ENCODE measurements at places on chromosomes 2 and 18.

DNA sequence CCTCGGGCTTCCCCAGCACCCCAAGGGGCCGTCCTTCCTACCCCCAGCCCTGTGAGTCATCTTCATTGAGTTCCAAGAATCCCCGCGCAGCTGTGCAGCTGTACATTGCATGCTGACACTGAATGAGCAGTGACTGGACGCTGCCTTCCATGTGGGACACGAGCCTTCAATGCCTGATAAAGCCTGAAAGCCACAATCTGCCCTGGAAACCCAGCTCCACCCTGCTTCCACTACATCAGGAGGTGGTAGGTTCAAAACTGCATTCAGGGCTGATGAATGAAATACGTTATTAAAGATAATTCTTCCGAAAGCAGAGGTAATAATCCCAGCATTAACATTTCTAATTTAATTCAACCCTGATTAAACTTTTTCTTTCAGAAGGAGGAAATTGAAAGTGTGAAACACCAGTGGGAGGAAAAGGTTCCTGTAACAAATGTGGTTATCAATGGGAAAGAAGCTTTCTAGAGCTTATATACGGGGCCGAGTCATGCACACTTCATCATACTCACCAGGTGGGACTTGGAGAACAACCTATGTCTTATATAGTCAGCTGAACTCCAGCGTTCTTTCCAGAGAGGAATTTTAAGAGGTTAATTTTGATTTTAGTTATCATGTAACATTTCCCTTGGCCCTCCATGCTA is 360.1 kb downstream of the LPIN1 start:
- no peak for DNase-seq

GRCh38 chr2:158097481-158097880 is 4.2 kb upstream of the UPP2 start:
- DNase-seq, result no peak

DNA sequence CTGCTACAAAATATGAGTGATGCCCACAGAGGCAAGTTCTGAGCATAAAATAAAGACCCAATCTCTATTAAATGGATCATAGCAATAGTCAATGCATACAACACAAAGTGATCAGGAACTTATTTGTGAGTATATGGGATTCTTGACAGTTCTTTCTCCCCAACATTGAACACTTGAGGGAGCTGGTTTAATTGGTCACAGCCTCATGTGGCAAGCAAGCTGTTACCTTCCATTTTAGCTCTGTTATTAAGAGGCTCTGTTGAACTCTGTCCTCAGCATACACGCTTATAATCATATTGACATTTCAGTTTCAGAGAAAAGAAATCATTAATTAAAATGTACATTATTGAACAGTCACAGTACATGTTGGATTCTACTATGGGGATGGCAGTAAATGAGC is 37.6 kb upstream of the PAX3 start:
- DNase-seq, result no peak

- DNase-seq, result no peak
Measured at GRCh38 chr2:64679673-64680425, 26.1 kb upstream of the SERTAD2 start.

DNA sequence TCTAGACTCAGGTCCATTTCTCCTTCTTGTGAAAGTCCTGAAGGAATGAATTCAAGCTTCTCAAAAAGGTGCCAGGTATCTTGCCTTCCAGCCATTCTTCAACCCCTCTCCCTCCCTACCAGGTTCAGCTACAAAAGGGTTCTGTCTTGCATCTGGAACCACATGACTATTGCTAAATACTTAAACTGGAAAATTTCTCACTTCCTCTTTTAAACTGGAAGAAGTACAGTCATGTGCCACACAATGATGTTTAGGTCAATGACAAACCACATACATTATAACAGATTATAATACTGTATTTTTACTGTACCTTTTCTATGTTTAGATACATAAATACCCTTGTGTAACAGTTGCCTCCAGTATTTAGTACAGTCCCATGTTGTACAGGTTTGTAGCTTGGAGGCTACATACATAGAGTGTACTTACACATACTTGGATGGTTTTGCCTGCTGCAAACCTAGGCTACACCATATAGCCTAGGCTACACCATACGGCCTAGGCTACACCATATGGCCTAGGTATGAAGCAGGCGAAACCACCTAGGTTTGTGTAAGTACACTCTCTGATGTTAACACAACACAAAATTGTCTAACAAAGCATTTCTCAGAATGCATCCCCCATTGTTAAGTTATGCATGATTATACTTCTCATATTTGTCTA is 142.0 kb upstream of the DNMT3A start:
- DNase-seq, result no peak

DNA sequence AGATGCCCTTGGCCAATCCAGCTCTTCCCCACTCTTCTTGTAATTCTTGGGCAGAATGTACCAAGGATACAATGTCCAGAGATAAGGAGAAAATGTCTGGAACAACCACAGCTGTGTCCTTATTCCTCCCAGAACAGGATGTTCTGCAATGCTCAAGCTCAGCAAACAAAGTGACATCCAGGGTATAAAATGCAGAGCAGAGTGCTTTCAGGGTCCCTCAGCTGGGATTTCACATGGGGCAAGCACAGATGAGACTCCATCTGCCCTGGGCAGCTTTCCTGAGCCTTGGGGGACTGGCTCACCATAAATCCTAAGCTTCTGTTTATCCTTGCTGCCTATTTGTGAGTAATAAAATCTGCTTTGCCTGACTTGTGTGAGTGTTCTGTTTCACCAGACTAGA is 127.4 kb downstream of the VAPA start:
- DNase-seq, result no peak

DNA sequence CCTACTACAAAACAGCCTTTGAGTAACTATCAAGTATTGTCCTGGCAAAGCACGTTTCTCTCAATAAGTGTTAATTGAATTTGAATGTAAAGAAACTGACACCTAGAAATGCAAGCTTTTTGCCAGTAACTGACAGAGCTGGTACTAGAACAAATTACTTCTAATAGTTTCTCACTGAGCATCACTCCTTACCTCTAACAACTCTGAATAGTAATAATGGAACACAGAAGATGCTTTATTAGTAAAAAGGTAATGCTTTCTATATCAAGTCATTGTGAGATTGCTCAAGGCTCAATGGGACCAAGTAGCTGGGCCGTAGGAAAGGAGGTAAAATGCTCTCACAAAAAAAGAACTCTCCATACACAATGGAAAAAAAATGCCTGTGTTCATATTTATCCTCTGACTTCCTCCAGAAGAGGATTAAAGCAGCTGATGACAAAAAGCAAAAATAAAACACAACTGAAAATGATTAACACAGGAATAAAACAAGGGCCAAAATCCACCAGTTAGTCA is 11.8 kb downstream of the RASGRP3 start:
- no peak for DNase-seq

GRCh38 chr2:148978706-148979105 is 59.8 kb upstream of the LYPD6B start:
- no peak for DNase-seq

DNA sequence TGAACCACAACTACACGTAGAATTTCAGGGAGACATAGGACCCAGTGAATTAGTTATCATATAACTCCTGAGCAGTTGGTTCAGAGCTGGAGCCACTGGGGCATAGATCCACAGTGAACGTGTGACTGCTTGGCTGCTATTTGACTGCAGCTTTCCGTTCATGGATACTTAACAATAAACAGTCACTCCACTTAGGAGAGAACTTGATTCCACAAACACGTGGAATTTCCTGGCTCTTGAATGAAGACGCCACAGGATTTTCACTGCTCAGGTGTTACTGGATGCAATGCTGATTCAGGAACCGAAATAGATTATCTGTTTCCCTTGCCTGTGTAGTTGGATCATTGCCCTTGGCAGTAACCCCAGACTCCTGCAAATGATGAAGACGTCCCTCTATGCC is 679.1 kb upstream of the ZEB2 start:
- no peak for DNase-seq

DNA sequence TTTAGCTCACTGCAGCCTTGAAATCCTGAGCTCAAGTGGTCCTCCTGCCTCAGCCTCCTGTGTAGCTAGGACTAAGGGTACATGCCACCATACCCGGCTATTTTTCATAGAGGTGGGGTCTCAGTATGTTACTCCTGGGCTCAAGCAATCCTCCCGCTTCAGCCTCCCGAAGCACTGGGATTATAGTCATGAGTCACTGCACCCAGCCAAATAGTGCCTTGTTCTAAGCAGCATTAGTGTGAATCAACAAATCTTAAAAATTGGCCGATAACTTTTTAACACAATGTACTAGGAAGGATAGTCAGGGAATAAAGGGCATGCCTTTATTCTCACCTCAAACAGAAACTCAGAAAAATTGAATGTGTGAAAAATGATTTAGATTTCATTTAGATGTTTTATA is 51.6 kb downstream of the XRCC5 start:
- DNase-seq, result no peak

- DNase-seq, result no peak
Measured at GRCh38 chr18:40930211-40930882, 1024.7 kb upstream of the PIK3C3 start.

- DNase-seq, result no peak
Measured at GRCh38 chr2:118403658-118404451, 315.6 kb downstream of the INSIG2 start.

GRCh38 chr2:129877795-129878775 is 101.4 kb upstream of the RAB6C start:
- DNase-seq, result no peak

DNA sequence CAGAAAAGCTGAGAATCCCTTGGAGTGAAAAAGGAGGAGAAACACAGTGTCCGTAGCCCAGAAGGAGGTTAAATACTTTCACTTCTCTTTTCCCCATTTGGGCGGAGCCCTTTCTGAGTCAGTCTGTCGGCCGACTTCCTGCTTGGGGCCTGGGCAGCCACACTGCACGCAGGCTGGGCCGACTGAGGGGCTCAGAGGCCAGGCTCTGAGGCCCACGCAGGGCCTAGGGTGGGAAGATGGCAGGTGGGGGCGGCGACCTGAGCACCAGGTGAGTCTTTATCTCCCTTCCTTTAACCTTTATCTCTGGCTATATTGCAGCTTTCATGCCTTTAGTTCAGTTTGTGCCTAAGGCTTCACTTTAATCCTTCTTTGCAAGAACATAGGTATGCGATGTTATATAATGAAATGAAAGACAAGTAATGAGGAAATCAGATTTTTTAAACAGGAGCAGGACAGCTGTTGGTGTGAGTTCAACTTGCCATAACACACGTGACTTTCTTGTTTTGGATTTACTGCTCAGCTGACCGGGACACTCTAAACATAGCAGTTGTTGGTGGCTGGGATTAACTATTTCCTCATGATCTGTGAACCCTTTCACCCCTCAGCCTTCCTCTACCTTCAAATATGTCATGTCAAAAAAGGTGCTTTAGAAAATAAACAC is at the start of gene SP100:
Gene SP100 (plus strand): TSS at position 141 of the 661 bp plus-strand sequence. CDS start 96 bp downstream, at position 237.
- peak; percentile 65 for DNase-seq

- DNase-seq, result no peak
Measured at GRCh38 chr18:3593381-3593903, 143.5 kb downstream of the TGIF1 start.

DNA sequence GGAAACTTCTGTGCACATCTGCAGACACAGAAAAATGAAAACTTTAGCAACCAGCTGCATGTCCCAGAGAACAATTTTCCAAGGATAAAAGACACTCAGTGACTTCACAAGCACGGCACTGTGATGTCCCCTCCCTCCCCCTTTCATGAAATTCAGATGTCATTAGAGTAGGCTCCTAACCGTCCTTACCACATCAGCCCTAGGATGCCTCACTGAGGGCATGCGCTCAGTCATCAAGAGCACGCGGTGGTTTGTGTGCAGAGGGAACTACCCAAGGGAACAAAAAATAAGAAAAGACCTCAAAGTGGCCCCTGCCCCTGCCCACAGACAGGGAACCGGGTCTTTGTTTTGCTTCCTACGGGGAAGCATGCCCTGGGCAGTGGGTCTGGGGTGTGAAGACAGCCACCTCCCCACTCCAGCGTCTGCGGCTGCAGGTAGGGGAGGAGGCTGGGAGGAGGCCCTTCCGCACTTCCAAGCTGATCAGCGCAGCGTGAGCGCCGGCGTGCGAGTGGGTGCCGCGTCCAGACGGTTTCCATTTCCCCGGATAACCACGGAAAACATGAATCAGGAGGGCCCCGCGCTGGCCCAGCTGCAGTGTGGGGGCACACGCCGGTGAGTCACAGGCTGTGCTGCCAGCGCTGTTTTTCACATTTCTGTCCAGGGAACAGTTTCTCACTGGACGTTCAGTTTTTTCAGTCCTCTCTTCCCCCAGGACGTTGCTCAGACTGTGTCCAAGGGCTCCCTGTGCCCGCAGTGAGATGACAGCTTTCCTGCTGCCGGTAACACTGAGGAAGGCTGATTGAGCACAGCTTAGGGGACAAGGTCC is 70.6 kb downstream of the COPS8 start:
- no peak for DNase-seq

DNA sequence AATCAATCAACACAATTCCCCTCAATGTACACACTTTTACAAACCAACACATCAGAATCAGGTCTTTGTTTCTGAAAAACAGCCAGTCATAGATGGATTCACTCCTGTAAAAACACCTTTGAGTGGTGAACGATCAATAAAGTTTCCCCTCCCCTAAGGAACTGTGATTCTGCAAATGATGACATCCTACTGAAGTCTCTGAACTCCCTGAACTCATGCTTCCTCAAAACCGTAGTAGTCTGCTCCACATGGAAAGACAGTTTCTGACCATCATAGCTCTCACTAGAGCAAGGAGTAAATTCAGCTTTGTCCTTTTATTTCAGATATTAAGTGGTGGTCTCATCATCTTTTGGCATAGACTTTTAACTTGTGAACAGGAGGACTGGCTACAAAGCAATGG is 43.5 kb upstream of the ACTR3 start:
- DNase-seq, result no peak

DNA sequence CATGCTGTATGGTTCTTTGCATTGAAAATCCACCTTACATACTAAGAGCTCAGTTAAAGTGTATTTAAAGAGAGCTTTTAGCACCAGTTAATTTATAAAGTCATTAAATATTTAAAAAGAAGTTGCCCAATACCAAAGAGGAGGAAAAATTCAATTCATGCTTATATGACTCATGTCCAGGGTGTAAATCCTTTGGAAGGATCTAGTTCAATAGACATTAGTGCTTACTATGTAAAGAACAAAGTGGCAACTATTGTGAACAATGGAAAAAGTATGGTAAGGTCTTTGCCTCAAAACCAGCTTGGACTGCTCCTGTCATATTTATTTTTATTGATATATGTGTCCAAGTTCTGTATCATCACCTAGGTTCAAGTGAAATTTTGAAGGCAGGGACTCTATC is 90.5 kb downstream of the SCN9A start:
- no peak for DNase-seq

Measured in stimulated activated CD8-positive, alpha-beta memory T cell treated with anti-CD3 and anti-CD28 coated beads, Interleukin-4, amount 100 ng/mL, for 1 hour (primary cell).